ENCODE measurements at places on chromosomes 3 and 15.

- no peak for DNase-seq
Observed at GRCh38 chr3:33834096-33834453, 35.6 kb downstream of the PDCD6IP start.

GRCh38 chr15:81724536-81724935 lies 321.3 kb downstream of the MEX3B start:
- no peak for DNase-seq

DNA sequence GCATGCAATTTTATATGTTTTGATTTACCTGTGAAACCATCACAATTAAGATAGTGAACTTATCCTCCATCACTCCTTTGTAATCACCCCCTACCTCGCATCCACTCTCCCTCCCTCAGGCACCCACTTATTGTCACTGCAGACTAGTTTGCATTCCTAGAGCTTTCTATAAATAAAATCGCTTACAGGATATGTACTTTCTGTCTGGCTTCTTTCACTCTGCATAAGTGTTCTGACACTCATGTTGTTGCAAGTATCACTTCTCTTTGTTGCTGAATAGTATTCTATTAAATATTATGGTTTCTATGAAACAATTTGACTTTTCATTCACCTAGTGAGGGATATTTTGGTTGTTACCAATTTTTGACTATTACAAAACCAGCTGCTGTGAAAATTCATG lies 139.3 kb downstream of the RSRC1 start:
- DNase-seq: no peak

GRCh38 chr15:38553071-38553470 lies 11.5 kb downstream of the RASGRP1 start:
- no peak for DNase-seq

- DNase-seq: no peak
Observed at GRCh38 chr15:63940966-63941620, 105.2 kb downstream of the DAPK2 start.

DNA sequence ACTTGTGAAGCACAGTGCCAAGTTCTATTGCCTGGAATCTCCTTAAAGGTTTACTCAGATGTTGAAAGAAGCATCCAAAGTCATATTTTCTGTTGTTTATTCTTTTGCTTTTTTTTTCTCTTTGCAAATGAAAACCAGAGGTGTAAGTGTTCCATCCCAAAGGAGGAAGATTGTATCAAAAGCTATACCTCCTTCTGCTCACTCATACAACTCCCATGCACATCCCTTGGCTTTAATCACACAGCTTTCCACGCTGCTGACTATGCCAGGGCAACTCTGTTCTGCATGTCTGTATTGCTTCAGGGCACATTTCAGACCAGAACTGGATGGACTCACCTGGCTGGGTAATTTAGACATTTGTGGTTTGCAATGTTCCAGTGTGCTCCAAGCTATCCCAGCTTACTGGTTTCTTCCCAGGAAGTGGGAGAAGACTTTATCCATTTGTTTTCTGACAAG lies 399.6 kb upstream of the TBL1XR1 start:
- no peak for DNase-seq

DNA sequence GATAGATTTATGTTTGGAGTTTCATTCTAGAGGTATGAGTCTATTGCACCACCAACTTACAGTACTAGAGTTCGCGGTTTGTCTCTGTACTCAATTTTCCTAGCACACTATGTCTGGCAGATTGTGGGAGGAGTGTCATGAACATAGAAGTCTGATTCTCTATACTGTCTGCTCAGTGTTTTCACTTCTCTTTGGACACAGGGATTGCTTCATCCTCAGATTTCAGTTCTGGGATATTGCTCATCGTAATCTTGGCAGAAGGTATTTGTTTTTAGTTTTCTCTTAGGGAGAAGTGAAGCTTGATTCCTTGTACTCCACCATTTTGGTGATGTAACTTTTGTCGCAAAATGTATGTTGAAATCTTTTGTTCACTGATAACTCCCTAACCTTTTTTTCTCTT lies 27.8 kb upstream of the AZI2 start:
- DNase-seq: no peak

DNA sequence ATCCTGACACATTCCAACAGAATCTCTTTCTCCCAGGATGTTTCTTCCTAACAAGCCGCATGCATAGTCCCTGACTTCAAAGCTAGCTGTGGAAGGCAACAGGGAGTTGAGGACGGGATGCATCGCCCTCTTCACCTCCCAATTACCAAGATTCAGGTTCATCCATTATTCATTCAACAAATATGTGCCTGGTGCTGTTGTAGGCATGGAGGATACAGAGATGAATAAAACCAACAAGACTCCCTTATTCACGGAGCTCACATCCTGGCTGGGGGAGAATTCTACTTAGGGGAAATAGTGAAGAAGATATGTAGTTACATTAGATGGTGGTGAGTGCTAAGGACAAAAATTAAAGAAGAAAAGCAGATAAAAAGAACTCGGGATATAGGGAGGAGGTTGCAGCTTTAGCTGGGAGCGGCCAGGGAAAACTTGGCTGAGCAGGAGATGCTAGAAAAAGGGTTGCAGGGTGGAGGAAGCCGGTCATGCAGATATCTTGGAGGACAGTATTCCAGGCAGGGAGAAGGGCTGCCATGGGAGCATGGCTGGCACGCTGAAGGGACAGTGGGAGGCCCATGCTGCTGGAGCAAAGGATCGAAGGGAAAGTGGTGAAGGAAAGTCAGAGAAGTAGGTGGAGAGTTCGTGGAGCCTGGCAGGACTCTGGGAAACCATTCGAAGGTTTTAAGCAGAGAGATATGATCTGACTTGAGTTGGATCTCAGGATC lies 5.0 kb downstream of the ITGB5 start:
- no peak for DNase-seq

- DNase-seq: no peak
Observed at GRCh38 chr15:26261413-26261812, 398.3 kb upstream of the ATP10A start.

DNA sequence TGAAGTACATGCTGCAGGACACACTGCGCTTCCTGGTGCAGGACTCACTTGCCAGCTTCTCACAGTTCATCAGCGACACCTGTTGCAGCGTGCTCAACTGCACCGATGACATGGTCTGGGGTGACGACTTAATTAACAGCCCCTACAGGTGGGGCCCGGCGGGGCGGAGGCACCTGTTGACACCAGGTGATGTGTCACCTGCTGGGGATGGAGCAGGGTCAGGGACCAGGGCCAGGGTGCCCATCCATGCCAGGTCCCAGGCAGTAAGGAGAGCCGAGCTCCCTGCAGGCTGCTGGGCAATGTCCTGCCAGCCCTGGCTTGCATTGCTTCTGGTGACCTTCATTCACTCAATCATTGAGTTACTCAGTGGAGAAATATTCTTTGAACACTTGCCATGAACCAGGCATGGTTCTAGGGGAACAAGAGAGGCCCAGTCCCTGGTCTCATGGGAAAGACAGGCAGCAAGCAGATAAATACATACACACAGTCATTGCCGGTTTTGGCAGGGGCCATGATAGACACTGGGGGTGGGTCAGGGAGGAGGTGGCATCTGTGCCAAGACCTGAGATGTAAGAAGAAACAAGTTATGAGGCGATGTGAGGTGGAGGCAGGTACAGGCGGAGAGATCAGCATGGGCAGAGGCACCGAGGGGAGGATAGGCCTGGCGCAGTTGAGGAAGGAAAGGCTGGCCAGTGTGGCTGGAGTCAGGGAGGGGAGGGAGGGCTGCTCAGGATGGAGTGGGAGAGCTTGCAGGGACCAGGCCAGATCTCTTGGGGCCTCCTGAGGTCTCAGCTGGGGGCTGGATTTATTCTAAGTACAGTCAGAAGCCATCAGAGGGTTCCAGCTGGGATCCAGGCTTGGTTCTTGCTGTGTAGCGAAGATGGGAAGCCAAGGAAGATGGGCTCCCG lies 30.8 kb downstream of the DNAH1 start:
- DNase-seq: no peak

DNA sequence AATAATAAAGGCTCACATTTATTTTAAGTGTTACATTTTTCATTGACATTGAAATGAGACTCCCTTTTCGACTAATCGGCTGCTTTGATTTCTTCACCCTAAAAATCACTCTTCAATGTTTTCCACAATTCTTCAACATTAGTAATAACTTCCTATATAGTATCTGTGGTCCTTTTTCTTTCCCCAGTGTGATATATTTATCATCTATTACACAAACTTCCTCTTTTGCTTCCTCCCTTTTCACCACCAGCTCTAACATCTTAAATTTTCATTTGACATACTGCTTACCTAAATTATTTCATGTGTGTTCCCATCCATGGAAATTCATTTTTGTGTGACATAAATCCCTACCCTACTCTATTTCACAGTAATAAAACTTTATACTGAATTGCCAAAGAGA lies 244.4 kb downstream of the TIGIT start:
- no peak for DNase-seq

DNA sequence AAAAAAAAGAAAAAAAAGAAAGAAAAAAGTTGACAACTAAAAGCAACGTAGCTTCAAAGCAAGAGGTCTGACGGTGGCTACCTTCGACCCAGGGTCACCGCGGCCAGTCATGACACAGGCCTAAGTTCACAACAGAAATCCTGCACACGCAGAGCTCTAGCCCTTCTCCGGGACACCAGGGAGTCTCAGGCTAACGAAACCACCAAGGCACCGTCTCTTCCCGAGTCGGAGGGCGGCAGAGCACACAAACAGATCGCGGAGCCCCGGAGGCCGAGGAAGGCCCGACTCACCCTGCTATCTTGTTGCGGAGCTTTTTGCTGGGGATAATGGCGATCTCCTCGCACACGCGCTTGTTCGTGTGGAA lies 584 bp downstream of the RPS17 start:
- DNase-seq: no peak

DNA sequence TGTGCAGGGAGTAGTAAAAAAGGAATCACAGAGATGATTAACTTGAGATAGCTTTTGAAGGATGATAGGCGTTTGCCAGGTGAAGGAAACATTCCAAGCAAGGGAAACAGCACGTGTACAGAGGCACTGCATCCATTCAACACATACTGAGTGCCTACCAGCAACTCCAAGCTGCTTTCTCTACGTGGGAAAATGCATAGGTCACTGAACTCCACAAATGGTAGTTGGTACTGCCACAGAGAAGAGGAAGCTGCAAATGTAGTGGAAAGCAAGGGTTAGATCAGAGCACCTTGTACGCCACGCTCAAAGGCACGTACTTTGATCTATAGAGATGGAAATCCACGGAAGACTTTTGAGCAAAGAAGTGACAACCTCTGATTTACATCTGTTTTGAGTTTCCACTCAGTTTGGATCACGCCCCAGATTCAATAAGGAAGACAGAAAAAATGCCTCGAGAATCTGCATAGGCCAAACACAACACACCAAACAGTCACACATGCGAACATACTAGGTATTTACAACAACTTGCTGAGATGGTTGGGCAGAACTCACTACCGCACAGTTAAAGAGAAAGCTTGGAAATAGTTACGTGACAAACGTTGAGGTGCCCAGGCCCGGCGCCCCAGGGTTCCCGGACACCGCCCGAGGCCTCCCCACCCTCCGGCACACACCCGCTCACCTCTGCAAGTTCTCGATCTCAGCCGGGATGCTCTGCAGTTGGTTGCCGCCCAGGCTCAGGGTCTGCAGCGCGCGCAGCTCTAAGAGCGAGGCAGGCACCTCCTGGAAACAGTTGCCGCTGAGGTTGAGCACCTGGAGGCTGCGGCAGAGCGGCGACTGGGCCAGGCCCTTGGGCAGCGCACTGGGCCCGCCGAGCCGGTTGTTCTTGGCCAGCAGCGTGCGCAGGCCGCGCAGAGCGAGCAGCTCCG lies 826 bp downstream of the LRRC58 start:
- peak; percentile 41 for DNase-seq

GRCh38 chr3:13397316-13397715 lies 22.8 kb downstream of the NUP210 start:
- no peak for DNase-seq

GRCh38 chr3:123791417-123791816 lies 92.7 kb downstream of the MYLK start:
- DNase-seq: no peak

GRCh38 chr3:151795276-151795675 lies 18.6 kb upstream of the AADAC start:
- DNase-seq: no peak

DNA sequence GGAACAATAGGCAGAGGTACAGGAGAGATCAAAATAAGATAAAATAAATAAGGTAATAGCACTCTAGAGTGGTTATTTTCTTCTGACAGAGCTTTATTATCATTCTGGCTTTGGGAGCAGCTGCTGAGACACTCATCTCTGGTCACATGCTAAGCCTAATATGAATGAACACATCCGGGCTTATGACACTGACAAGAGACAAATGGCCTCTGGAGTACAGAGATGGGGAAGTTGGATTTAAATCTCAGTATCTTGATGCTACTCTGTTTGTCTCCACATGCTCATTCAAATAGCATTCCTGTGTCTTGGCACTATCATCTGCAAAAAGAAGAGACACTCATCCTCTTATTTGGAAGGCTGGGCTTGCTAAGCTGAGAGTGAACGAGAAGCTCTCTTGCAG lies 55.6 kb downstream of the TMEM45A start:
- no peak for DNase-seq

GRCh38 chr3:71026634-71027578 lies 556.6 kb downstream of the FOXP1 start:
- no peak for DNase-seq

DNA sequence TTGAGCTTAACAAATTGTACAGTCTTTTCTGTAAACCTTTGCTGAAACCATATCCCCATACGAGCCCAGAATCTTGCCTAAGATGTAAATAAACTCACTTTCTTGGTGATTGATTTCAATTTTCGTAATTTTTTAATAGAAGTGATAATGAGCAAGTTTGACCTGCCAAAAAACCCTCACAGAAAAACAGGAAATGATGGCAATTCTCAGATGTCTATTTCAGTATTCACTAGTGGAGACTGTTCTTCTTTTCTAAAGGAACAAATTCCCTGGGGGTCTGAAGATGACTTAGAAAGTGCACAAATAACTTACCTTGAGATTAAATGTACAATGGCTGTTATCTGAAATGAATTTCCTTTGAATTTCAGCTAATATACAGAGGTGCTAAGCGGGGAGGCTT lies 116.5 kb upstream of the CMC1 start:
- DNase-seq: no peak

GRCh38 chr3:156693166-156693565 lies 18.8 kb downstream of the TIPARP start:
- DNase-seq: no peak

DNA sequence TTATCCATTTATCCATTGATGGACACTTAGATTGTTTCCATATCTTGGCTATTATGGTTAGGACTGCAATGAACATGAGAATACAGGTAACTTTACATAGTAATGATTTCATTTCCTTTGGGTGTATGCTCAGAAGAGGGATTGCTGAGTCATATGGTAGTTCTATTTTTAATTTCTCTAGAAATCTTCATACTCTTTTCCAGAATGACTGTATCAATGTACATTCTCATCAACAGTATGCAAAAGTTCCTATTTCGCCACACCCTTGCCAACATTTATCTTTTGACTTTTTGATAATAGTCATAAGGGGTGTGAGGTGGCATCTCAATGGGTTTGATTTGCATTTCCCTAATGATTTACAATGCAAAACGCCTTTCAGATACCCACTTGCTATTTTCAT lies 6.2 kb upstream of the NIPA1 start:
- DNase-seq: no peak

DNA sequence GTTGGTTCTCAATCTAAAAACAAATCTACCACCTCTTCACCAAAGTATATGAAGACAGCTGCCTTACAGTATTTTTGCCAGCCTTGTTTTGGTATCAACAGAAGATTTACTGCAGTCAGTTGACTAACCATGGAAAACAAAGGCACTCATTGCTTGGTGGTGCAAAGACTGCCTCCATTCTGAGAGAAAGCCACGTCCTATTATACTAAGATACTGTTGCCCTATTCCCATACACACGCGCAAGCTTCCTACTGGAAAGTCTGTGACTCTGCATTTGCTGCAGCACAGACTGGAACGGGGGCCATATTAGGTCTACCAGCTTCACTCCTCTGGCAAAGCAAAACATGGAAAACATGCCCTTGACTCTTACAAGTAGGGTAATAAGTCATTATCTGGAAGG lies 18.0 kb downstream of the MTMR10 start:
- DNase-seq: no peak

Measured in T-helper 17 cell (primary cell).